ENCODE measurements at places on chromosomes 2 and 18. TPM values are rescaled to one million over a fixed set of nuclear protein-coding genes. Genes with fewer than 3 reads are reported as not detected.

GRCh38 chr2:239550357-239550756, 149.5 kb upstream of the HDAC4 start:
- no peak for DNase-seq

- DNase-seq = no peak
Observed at GRCh38 chr2:45889620-45890370, 238.3 kb downstream of the PRKCE start.

Gene AQP12A
- total RNA-seq = not detected

GRCh38 chr18:50282521-50283335, 1.4 kb upstream of the MBD1 start:
- no peak for DNase-seq

Gene SERPINE2
- total RNA-seq = 252 TPM

GRCh38 chr2:73037947-73038585, 33.4 kb downstream of the SFXN5 start:
- DNase-seq = no peak

GRCh38 chr2:14524041-14524802, 108.3 kb upstream of the LRATD1 start:
- no peak for DNase-seq

DNA sequence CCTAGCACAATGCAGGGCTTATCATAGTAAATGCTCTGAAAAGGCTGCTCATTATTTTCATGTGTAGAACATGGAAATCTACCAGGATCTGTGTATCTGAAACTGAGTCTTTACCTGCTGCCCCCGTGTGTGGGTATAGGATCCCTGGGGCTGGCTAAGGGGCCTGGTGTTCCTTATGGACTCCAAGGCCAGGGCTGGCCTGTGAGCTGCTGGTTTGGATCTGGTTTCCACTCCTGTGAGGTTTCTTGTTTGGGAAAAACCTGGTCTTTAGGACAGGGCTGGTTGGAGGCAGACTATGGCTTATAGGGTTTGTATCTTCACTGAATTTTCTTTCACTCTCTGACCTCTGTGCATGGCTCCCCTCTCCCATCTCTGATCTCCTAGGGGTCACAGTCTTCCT, 80.8 kb downstream of the DYSF start:
- no peak for DNase-seq

Gene ANKRD23
- total RNA-seq = 6.0 TPM

- peak; percentile 79 for DNase-seq
Observed at GRCh38 chr2:179268277-179268925, 3.8 kb upstream of the SESTD1 start.

Gene GTF2A1L
- total RNA-seq = not detected

DNA sequence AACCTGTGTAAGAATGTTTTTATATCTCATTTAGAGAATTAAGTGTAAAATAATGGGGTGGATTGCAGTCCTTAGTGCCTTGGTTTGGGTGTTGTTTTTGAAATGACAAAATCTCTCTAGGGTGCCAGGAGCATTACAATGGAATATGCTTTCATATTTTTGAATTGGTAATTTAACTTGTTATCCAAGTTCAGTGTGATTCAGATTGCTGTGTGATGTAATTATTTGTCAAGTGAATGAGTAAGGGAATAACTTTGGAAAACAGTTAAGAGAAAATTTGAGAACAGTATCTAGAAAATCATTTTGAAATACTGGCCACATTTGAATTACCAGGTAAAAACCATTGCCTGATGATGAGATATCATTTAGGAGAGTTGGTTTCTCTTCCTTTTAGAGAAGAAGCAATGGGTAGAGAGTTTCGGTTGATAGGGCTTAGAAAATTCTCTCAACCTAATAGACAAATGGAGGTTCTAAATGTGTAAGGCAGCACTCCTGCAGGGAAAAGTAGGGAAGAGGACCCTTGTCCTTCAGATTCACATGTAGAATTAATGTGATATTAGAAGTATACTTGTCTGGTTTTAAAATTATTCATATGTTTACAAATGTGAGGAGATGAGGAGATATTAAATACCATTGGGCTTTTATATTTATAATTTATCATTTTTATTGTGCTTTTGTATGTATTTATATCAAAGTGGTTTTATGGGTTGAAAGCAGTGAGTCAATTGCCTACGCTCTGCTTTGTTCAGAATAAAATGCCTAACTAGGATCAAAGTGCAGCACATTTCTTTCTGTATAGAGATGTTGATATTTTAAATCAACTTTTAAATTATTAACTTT, 124.8 kb downstream of the PHLPP1 start:
- DNase-seq = peak; percentile 61

GRCh38 chr18:50428531-50429206, 53.8 kb downstream of the SKA1 start:
- DNase-seq = peak; percentile 16

DNA sequence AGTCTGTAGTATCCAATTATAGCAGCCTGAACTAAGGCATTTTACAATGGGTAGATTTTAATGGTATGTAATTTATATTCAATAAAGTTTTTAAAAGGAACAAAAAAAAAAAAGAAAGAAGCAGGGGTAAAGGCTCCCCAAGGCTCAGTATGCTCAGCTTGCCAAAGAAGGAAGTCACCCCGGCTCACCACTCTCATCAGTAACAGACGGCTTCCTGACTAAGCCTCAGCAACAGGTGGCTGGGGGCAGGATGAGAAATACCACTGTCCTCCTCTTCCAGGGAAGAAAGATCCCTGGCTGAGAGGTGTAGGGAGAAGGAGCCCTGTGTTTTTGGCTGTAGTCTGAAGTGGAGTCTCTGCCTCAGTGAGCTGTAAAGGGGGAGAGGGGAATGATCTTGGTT, 121.2 kb downstream of the ARHGEF4 start:
- DNase-seq = no peak

GRCh38 chr18:5626130-5626880, 82.5 kb upstream of the EPB41L3 start:
- no peak for DNase-seq

Gene STPG4
- not detected for total RNA-seq

Measured in fibroblast of the aortic adventitia (primary cell).